Ureter (tissue), 1 donor: ENCODE measurements at places on chromosomes 3 and 15. TPM values are rescaled to one million over a fixed set of nuclear protein-coding genes. Genes with fewer than 3 reads are reported as not detected.

SCN10A gene
- total RNA-seq: not detected

GPR156 gene
- total RNA-seq: 1.4 TPM

SLC38A3 gene
- 0.34 TPM for total RNA-seq

PP2D1 gene
- total RNA-seq: not detected

SERINC4 gene
- 0.34 TPM for total RNA-seq

CIDEC gene
- total RNA-seq: 1.1 TPM

TMEM158 gene
- total RNA-seq: 6.5 TPM

GRCh38 chr3:36063992-36064391, 316.3 kb upstream of the STAC start:
- no peak for DNase-seq

GRCh38 chr15:36632226-36632625, 52.8 kb downstream of the CDIN1 start:
- DNase-seq: no peak

- no peak for DNase-seq
These were observed 8.0 kb downstream of the LRRK1 start for GRCh38 chr15:100926971-100927756.

DNA sequence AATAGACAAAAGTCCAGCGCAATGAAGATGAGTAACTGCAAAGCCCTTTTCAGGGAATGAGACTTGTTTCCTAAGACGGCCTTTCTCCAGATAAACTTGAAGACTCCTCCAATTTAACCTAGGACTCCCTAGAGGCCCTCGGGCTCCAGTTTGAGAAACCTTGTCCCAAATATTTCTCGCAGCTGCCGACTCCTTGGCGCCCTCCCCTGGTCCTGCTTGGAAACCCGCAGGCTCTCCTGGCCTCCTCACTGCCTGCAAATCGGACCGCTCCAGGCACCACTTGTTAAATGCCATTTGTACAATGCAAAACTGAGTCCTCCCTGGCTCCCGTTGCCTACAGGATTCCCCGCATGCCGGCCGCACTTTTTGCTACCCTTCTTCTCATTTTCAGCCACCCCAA, 36.8 kb downstream of the MUC4 start:
- DNase-seq: peak; percentile 42

DNA sequence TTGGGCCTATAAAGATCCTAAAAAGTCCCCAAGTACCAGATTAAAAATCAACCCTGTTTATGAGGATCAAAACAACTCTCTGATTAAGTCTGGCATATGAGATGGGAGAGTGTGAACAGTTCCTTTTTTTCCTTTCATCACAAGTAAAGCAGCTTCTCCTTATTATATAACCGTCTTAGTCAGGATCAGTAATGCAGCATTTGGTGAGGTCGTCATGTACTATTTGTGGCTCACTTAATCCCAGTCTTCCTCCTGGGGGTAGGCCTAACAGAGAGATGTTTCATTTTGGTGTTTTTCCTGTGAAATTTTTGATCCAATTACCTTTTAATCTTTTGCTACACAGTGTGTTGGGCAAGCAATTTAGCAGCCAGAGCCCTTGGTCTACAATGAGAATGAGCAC, 333.1 kb upstream of the KCNMB2 start:
- no peak for DNase-seq

DNA sequence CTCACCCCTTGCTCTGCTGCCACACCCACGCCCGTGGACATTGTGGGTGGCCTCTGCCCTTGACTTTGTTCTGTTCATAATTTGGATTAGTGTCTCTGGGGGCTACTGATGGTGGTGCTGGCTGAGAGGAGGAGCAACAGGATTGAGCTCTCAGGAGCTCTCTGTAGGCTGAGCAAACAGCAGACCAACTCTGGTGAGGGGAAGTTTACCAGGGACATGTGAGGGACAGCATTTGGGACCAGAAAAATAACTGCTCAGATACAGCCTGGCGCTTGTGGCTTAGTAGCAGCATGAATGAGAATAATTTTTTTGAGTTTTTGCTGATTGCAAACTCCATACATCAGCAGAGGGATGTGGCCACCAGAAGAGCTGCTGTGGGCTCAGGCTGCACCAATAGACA, 14.8 kb downstream of the PPCDC start:
- DNase-seq: no peak
